ENCODE measurements at places on chromosomes 1 and 21.

- DNase-seq = peak; percentile 99
These were observed 105.9 kb upstream of the SLC45A1 start for GRCh38 chr1:8211883-8212579.

GRCh38 chr1:145994391-145995120, 1.8 kb downstream of the TXNIP start:
- DNase-seq = peak; percentile 23

DNA sequence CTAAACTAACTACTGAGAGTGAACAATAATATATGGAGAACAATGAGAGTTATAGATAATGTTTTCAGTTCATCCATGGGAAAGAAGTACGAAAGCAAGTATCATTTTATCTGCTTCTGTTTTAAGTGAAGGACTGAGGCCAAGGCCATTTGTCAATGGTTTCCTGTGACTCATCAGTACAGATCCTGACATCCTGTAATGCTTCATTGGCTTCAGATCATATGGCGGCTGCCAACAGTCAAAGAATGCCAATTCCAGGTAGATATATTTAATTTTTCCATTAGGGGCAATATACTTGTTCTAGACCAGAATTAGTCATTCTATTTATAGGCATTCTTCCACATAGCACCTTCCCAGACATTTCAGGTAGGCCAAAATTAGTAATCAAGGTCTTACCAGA, 97.3 kb downstream of the USH2A start:
- peak; percentile 17 for DNase-seq

DNA sequence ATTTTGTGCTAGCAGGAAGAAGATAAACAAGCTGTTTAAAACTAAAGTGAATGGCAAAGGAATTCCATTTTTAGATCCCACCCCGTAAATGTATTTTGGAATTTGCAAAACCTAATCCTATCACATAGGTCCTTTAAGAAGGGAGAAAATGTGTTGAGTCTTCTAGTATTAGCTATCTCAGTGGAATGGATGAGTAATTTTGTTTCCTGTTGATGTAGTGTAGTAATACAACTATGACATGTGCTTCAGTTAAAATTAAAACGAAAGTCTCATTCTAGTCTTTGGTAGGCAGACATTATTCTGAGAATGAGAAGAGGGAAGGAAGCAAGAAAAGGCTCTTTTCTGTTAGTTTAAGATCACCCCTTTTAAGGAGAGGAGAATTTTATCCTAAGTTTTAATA, 265.9 kb upstream of the C1orf105 start:
- DNase-seq = peak; percentile 80

- DNase-seq = no peak
These were observed 54.8 kb downstream of the NGF start for GRCh38 chr1:115283249-115283648.

DNA sequence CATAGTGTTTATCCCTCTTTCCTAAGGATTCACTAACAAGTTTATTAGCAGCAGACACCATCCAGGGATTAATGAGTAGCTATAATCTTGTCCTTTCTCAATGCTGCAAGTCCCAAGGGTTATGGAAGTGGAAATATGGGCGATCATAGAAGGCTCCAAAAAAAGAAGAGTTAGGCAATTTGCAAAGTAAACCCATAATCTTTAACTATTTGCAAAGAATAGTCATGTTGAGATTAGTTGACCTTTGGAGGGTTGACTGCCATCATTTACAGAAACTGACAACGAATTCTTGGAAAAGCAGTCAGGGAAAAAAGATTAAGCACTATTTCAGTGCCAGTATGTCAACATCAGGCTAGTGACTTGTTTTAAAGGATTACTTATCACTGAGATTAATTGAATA, 169.9 kb downstream of the KCNT2 start:
- peak; percentile 32 for DNase-seq

DNA sequence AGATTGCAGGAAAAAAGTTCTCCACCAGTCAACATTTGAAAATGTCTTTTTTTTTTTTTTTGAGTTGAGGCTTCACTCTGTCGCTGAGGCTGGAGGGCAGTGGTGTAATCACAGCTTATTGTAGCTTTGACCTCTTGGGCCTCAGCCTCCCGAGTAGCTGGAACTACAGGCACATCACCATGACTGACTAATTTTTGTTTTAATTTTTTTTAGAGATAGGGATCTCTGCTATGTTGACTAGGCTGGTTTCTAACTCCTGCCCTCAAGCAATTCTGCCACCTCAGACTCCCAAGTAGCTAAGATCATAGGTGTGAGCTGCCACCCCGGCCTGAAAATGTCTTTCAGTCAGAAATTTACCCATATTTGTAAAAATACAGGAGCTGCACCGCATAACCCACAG, 30.6 kb upstream of the USP24 start:
- DNase-seq = peak; percentile 45

- no peak for DNase-seq
These were observed 11.2 kb upstream of the PLPP3 start for GRCh38 chr1:56590520-56591011.

- no peak for DNase-seq
These were observed 36.3 kb downstream of the RSPH1 start for GRCh38 chr21:42459546-42460215.

DNA sequence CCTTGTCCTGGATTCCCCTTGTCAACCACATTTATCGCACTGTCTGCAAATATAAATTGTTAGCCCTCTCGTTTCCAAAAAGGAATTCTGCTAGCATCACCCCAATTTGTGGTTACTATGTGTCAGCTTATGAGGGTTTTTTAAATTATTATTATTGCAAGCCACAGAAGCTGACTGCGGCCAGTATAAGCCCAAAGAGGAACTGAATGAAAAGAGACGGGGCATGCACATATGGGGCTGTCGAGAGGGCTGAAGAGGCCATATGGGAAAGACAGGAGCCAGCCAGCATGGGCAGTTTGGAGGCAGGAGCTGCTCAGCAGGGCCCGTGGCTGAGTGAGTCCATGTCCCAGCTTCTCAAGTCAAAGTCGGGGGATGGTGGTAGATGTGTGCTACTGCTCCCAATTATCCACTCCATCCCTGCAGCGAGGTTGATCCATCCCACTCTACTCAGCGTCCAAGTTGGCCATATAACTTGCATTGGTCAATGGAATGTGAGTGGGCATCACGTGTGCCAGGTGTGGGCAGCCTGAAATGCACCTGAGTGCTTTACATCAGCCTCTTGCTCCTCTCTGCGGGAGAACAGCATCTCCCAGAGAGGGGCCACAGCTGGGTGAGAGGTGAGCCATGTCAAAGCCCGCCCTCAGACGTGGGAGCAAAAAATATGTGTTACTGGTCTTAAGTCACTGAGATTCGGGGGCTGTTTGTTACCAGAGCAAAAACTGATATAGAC, 37.6 kb upstream of the LDLRAP1 start:
- DNase-seq = no peak

GRCh38 chr1:1122078-1122811, 6.4 kb upstream of the C1orf159 start:
- peak; percentile 41 for DNase-seq

- DNase-seq = no peak
These were observed 8.5 kb upstream of the ARF1 start for GRCh38 chr1:228073857-228074545.

GRCh38 chr21:39137248-39138178, 45.7 kb downstream of the PSMG1 start:
- peak; percentile 87 for DNase-seq

- peak; percentile 70 for DNase-seq
These were observed 64.0 kb downstream of the ADARB1 start for GRCh38 chr21:45138199-45139002.

DNA sequence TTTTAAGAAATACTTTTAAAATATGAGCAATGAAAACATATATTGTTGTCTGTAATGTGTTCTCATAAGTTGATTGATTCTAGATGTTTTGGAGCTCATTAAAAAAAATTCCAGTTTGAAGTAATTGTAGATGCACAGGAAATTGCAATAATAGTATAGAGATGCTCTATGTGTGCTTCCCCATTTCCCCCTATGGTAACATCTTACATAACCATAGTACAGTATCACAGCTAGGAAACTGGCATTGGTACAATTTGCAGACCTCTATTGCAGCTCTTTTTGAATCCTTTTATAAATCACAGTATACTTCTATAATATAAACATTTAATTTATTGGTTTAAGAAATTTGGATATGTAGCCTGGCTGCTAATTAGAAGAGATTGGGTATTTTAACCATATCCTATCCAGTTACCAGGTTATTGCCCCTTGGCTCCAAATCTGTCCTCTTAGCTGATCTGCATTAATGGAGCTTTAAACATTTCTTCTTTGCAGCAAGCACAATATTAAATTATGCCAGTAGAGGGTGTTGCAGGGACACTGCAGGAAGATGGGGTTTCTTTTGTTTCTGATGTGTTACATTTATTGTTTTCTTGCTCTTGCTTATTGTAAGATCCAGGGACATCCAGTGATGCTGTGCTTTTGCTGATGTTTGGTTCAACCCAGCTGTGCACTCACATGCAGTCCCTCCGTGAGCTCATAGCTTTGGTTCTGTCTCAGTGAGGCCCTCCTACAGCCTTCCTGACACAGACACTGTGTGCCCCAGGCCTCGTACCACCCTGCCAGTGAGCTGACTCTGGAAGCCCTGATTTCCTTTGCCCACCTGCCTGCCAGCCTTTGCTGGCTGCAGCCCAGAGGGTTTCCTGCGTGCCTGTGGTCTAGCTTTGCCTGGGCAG, 103.3 kb downstream of the RABGAP1L start:
- peak; percentile 60 for DNase-seq

DNA sequence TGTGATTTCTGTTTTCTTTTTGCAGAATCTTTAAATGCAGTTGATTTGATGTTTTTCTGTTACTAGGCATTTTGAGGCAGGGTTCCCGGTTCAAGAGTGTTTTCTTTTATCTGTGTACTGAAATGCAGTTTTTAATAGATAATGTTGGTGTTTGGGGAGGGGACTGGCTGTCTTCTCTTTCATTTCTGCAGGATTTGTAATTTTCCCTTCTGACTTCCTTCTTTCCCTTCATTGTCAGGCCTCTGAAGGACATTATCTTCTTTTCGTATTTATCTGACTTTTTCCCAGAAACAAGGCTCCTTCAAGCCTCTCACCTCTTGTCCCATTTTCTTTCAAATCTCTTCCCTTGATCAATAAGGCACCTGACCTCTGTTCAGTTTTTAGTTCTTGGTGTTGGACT, 1.5 kb upstream of the GALNT2 start:
- DNase-seq = no peak

- peak; percentile 11 for DNase-seq
These were observed 132.7 kb downstream of the PLPPR4 start for GRCh38 chr1:99397029-99397428.

DNA sequence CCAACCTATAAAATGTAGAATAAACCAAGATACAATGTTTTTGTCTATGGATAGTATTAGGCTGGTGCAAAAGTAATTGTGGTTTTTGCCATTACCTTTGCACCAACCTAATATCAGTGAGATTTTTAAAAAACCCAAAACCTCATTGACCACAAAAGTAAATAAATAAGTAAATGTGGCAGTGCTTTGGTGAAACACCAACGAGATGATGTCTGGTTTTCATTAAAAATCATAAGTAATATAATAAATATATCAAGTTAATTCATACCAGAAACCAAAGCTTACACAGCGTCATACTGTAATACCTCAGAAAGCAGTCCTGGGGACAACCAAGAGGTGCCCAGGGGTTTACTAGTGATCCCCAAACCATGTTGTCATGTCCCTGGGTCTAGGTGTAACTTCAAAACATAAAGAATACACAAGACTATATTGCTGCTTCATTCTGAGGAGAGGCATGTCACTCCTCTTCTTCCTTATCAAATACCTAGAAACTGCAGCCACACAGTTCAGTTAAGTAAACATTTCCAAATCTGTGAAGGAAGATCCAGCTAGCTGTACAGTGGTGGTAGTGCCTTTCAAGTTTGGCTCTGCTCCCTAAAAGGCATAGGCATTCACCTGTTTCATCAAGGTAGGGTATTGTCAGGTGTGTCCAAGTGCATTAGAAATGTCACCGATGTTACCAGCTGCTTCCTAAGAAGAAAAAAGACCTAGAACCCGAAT, 51.6 kb upstream of the ZC3H11B start:
- no peak for DNase-seq

GRCh38 chr1:117001254-117001927, at the start of gene CD101:
CD101 (plus strand) TSS chr1:117001760; CDS start chr1:117001818, 58 bp downstream.
- no peak for DNase-seq

GRCh38 chr1:2928366-2929325, 92.6 kb upstream of the ACTRT2 start:
- DNase-seq = no peak

DNA sequence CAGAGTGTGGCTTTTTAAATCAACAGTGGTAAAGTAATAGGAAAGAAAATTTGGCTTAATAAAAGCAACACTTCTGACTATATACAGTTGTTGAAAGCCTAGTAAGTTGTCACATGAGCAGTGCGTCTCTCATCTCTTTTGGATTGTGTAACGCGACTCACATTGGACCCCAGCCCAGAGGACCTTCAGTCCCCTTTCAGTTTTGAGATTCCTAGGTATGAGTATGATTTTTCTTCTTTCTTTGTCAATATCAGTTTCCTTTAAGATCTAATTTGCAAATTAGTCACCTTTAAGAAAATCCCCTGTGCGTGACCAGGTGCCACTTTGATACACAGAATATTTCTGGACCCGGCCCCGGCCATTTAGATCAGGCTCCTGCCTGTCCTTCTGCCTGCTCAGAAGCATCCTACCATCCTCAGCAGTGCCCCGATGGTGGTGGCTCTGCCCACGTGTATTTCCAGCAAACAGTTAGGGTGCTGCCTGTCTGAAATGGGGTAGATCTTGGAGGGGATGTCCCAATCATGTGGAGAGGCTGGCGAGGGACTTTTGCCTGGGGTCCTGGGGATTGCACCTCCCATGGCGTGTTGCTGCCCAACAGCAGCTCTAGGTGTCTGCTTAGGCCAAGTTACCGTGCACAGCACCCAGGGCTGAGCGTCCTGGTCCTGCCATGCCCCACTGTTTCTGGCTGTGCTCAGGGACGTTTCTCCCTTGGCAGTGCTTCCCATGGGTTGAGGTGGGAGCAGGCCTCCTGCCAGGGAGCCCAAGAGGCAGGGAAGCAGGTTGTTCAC, 21.1 kb downstream of the SNAP47 start:
- no peak for DNase-seq

GRCh38 chr1:62735491-62736171, 47.4 kb upstream of the DOCK7 start:
- peak; percentile 69 for DNase-seq

DNA sequence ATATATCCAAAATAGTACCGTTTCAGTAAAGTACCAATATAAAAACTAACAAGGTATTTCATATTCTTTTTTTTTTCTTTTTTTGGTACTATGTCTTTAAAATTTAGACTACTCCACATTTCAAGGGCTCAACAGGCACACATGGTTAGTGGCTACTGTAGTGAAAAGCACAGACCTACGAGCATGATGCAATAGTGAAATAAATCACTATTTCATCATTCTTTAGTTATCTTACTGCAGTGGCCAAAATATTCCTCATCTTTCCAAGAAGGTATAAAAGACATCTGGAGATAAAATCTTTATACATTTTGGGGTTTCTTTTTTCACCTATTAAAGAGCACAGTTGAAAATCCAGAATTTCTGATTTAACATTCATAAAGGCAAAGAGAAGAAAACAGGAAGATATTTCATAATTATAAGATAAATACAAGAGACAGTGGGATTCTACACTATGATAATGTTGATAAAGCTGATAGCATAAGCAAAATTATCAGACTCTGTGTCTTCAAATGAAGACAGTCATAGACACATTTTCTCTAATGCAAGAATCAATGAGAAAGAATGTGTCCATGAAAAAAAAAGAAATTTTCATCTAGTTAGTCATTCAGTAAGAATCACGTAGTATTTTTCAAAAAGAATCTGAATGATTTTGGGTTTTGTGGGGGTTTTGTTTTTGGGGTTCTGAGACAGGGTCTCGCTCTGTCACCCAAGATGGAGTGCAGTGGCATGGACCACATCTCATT, 41.9 kb downstream of the CEP170 start:
- DNase-seq = peak; percentile 90

GRCh38 chr1:36463463-36463802, 751 bp downstream of the MRPS15 start:
- DNase-seq = no peak
